ENCODE measurements at places on chromosomes 4 and X. TPM values are rescaled to one million over a fixed set of nuclear protein-coding genes. Genes with fewer than 3 reads are reported as not detected.

Gene ATP8A1
- 18.6 TPM for polyA plus RNA-seq

Gene XG
- not detected for polyA plus RNA-seq

Gene TNIP3
- polyA plus RNA-seq = 3.0 TPM

Gene ACTRT1
- polyA plus RNA-seq = not detected

Gene SOWAHB
- 12.3 TPM for polyA plus RNA-seq
